Stimulated activated CD8-positive, alpha-beta memory T cell treated with anti-CD3 and anti-CD28 coated beads, Interleukin-4, amount 100 ng/mL, for 1 hour (primary cell): ENCODE measurements at places on chromosomes 5 and 9.

DNA sequence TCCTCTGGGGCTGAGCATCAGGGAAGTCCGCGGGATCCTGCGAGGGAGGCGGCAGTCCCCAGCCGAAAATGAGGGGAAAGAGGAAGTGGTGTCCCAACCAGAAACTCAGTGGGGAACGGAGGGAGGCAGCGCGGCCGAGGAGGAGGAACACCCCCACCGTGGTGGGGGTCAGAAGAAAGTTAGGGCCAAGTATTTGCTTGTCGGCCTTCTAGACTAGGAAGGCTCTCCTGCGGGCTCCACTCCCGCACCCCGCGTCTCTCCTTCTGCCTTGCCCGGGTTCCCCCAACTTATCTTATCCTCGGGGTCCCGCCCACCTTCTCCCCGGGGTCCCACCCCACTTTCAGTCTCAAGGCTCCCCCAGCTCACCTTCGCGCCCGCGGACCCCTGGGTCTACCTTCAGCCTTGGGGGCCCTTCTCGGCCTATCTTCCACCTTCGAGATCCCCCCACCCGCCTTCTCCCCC, 557 bp upstream of the PHF2 start:
- no peak for DNase-seq

DNA sequence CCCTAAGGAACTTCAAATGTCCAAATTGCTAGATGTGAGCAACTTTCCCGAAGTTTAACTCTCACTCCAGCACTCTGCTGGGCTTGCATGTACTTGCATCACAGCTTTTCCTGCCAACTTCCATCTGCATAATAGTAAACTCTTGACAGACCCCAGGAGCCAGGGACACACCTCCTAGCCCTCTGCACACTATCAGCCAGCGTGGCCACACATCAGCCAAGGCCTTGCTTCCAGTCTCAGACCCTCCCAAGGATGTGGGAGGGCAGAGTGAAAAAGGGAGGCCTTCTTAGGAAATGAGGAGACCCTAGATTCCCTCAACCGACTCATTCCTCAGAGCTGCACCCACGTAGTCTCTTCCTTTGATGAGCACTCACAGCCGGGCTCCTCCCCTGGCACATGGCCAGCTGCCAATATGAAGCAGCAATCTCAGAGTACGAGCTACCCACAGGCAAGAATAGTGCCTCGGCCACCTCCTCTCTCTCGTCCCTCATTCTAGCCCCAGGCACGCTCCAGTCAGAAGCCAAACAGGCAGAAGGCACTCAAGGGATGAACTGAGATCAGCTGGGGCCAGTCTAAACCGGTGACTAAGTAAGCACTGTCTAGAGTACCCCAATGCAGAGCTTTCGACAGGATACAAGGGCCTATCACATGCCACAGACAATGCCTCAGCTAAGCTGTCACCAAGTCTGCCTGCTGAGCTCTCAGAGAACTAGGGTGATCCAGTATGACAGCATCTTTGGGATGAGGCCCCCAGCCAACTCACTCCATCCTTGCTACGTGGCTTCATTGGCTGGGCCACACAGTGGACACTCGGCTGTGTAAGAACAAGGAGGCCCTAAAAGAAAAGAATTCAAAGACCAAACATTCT, 2.3 kb downstream of the P4HA2 start:
- no peak for DNase-seq

- DNase-seq = no peak
Observed at GRCh38 chr5:175718401-175719108, 60.7 kb downstream of the HRH2 start.

DNA sequence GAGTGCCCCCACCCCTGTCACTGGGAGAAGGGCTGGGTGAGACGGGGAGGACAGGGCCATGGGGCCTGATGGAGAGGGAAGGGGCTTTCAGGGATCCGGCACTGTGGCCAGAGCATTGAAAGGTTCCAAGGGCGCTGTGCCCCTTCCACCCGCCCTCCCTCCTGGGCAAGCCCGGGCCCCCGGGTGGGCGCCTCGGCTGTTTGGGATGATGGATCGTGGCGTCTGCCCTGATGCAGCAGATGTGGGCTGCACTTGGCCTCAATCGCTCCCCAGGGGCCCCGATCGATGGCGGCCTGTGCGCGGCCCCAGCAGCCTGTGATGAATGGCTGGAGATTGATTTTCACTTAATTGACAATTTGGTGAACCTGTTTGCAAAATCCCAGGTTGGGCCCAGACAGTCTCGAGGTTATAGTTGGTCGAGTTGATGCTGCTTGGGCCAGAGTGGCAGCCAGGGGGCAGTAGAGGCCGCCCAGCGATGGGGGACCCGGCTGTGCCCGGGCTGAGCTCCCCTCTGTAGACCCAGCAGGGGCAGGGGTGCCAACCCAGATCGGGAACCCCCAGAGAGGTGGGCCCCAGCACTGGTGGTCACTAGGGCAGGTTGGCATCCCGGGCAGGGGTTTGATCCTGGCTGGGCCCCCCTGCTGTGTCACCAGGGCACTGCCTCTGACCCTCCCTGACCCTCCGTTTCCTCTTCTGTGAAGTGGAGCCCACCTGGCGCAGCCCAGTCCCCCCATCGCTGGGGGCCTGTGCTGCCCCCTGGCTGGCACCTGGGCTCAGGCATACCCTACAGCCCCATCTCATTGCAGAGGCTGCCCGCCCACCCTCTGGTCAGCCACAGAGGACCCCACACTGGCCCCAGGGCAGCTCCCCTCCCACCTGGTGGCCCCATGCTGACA, 34.7 kb downstream of the LHX3 start:
- DNase-seq = no peak

GRCh38 chr5:26691486-26691885, 346.9 kb downstream of the CDH9 start:
- no peak for DNase-seq

- no peak for DNase-seq
Observed at GRCh38 chr5:61319388-61320146, 12.5 kb upstream of the ZSWIM6 start.

DNA sequence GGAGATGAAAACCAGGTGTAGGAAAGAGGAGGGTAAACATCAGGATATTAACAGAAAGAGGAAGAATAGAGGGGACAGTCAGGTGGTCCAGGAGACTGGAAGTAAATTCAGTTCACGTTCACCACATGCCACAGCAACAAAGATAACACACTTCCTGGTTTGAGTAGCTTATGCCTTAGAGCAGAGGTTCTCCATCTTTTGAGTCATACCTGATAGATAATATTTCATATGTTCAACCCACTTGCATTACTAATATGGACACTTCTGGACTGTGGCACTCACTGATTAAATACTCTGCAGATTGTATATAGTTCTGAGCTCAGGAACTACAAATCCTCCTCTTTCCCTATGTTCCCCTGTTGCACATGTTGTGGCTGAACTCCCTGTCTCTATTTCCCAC, 179.9 kb upstream of the NR3C1 start:
- no peak for DNase-seq

DNA sequence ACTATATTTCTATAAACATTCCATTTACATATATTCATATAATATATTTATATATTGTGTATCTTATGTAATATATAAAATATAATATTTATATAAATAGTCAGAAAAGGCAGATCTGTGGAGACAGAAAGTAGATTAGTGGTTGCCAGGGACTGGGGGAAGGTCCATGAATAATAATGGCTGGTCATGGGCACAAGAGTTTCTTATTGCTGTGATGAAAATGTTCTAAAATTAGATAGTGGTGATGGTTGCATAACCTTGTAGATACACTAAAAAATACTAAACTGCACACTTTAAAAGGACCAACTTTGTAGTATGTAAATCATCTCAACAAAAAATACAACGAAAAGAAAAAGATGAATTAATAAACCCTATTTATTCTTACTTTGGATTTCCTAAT, 47.3 kb downstream of the NUP155 start:
- no peak for DNase-seq

GRCh38 chr9:70921136-70921535, 200.3 kb downstream of the TRPM3 start:
- DNase-seq = no peak

DNA sequence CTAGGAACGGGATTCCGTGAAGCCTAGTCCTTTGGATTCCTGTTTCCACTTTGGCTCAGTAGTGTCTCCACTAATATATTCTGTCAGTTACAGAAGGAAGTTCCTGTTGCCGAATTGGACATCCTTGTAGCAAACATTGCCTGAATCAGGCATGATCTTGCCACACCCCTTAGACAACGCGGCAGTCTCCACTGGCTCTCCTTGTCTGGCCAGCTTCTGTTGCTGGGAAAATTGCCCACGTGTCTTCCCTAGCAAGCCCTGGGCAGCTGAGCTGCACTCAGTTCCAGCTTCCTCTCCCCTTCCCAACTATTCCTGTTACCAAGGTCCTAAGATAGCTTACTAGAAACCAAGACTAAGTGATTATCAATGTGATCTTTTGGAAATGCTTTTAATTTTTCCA, 316.6 kb upstream of the RIOK2 start:
- DNase-seq = no peak

GRCh38 chr5:135868681-135869080, 27.0 kb downstream of the IL9 start:
- DNase-seq = no peak

DNA sequence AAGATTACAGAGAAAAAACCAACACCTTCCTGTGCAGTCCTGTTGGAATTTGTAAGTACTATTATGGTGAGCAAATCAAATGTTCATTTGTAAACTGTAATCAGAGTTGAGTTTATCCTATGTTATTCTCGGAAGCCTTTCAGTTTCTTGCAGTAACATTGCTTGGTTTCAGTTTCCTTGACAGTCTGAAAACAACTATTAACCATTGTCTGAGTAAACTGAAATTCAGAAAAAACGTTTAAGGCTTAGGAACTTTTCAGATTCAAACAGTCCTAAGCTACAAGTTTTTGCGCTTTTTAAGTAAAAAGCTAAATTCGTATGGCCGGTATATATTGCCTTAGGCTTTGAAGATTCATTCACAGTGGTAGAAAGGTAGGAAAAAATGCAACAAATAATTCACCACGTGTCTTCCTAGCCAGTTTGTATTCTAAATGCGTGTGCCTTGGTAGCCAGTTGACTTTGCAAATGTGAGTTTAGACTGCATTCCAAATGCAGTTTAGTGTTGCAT, 2.5 kb downstream of the GPBP1 start:
- DNase-seq = no peak

DNA sequence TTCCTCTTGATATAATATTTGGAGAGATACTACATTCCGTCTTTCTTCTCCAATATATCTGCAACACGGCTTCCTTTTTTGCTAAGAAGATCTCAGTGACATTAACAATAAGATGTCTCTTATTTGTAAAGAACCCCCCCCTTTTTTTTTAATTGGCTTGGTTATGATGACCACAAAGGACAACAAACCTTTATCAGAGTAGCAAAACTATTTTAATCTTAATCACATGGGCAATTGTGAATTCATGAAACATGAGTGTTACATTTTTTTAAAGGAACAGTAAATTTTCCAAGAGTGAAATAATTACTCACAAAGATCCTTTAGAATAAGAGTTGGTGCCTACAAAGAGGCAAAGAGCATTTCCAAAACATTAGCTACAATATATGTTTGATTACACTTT, 554.1 kb downstream of the MAT2B start:
- DNase-seq = no peak

DNA sequence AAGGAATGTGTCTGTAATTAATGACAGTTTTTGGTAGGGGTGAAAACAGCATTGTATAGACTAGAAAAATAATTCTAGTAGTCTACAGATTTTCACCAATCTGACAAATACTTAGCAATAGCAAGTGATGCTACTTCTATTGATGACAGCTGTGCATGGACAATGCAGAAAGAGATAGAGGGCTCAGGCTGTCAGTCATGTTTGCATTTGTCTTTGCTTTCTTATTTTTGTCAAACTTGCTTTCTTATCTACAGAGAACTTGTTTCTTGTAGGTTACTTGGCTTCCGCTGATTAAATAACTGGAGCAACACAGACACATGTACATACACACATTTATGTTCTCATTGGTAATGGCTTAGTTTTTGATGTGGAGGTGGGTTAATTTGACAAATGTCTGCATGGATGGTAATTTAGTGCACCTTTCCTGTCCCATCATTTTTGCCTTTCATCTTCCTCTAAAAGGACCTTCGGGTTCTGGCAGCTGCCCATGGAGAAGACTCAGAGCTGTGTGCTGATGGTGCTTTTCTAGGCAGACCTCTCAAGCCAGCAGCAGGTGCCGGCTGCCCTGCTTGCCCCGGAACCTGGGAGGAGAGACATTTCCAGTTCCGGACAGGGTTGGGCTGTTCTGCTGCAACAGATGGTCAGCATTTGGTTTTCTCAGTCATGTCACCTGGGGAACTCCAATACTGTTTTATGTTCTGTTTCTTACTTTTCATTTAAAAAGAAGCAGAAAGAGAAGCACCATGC, 28.8 kb downstream of the CAMK4 start:
- no peak for DNase-seq

GRCh38 chr9:89312222-89312571, 1.2 kb downstream of the CKS2 start:
- no peak for DNase-seq

GRCh38 chr5:96772542-96772941, 35.2 kb downstream of the ERAP1 start:
- DNase-seq = no peak

- DNase-seq = no peak
Observed at GRCh38 chr9:27535701-27536118, 6.1 kb upstream of the MOB3B start.

DNA sequence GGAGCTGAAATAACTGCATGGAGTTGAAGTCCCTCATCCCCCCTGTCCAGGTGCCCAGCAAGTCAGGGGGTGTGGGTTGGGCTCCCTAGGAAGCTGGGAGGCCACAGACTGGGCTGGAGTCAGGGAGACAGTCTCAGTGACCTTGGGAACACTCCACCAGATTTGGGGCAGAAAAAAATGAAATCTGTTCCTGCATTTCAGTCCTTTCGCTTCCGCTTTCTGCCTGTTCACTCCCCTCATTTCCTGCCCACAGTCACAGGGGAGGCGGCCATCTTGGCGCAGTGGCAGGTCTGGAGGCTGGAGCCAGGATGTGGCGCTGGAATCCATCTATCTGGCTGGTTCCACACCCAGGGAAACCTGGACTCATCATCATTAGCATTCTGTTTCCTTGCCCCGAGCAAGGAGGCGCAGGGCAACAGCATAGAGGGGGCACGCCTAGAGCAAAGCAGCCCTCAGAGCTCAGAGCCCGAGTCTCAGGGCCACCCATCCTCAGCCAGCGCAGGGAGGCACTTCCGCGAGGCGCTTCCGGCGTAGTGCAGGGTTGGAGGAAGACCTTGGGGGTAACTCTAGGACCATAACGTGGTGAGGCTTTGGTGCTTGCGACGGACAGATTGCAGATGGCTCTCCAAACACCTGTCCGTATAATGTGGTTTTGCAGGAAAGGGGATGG, 86.2 kb upstream of the HSPA9 start:
- DNase-seq = no peak

- DNase-seq = no peak
Observed at GRCh38 chr5:107671742-107672210, 1.0 kb upstream of the EFNA5 start.

DNA sequence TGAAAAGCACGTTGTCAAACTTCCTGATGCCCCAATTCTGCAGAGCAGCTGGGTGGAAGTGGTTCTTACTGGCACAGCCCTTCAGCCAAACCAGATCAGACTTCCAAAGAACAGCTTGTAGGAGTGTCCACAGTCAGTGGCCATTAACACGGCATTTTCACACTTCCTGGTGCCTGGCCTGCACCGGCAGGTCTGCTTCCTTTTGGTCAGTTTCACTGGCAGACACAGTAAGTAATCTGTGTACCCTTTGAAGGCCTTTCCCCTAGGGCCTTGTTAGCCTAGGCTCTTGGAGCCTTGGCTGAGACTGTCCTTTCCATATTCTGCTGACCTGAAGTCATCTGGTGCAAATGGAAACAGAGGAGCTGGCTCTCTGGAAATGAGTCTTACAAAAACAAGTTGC, 297.5 kb upstream of the TNC start:
- no peak for DNase-seq

GRCh38 chr5:77208507-77209163, 1.8 kb upstream of the PDE8B start:
- no peak for DNase-seq
